ENCODE measurements at places on chromosomes 4 and X. TPM values are rescaled to one million over a fixed set of nuclear protein-coding genes. Genes with fewer than 3 reads are reported as not detected.

DNA sequence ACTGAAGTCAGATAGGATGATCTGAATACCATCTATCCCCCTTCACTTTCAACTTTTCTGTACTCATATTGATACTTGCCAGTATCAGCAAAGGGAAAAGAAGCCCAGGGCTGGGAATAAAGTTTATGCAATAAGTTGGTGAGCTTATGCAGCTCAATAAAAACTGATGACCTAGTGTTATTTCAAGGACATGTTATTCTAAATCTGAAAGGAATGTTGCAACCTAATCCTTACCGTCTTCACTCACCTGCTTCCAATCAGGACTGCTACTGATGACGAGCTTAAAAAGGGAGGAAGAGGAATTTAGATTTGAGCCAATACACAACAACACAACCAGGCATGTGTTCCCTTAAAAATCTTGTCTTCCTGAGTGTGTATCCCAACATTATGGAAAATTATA lies 419.9 kb downstream of the SPRY1 start:
- no peak for DNase-seq

DNA sequence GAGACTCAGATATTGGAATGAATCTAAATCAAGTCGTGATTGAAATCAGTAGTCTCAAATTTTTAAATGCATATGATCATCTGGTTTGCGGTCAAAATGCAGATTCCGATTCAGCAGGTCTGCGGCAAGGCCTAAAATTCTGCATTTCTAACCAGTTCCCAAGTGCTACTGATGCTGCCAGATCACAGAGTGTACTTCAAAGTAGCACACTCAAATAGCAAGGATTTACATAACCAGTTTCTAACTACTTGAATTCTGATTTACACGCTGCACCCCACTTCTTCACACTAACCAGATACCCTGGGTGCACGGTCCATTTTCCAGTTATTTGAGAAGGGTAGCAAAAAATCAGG lies 752 bp downstream of the MBTPS2 start:
- DNase-seq = peak; percentile 27

Gene ASB5
- not detected for total RNA-seq

DNA sequence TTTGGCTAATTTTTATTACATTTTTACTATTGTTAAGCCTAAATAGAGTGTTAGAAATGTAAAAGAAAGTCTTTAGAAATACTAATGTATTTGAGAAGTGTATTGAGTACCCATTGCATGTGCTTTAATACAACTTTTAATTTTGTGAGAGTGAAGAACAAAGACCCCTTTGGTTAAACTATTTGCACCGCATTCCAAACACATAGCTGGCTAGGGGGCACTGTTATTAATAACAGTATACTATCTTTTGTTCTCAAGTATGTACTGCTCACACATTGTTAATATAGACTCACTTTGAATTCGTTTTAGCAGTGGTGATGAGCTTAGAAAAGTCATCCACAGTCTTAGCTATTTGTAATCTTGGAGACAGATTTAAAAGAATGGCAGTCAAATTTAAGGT lies 106.1 kb downstream of the CLDN22 start:
- no peak for DNase-seq

DNA sequence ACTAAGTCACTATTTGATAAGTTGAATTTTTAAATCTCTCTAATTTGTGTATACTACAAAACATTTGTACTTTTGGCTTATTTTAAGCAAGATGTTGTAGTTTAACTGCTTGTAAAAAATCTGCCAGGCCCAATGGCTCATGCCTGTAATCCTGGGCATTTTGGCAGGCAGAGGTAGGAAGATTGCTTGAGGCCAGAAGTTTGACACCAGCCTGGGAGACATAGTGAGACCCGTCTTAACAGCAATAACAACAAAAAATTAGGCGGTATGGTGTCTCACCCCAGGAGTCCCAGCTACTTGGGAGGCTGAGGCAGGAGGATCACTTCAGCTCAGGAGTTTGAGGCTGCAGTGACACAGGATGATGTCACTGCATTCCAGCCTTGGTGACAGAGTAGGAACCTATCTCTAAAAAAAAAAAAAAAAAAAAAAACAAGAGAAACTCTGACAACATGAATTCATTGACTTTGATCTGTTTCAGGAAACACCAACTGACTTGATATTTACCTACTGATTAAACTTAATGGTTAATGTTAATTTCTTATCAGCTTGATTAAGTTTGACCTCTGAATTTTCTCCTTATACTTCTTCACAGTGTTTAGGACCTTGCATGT lies 8.9 kb downstream of the FHIP1A start:
- DNase-seq = no peak

- DNase-seq = no peak
Measured at GRCh38 chrX:123336666-123337065, 152.6 kb downstream of the GRIA3 start.

Gene CCDC110
- total RNA-seq = 0.98 TPM

DNA sequence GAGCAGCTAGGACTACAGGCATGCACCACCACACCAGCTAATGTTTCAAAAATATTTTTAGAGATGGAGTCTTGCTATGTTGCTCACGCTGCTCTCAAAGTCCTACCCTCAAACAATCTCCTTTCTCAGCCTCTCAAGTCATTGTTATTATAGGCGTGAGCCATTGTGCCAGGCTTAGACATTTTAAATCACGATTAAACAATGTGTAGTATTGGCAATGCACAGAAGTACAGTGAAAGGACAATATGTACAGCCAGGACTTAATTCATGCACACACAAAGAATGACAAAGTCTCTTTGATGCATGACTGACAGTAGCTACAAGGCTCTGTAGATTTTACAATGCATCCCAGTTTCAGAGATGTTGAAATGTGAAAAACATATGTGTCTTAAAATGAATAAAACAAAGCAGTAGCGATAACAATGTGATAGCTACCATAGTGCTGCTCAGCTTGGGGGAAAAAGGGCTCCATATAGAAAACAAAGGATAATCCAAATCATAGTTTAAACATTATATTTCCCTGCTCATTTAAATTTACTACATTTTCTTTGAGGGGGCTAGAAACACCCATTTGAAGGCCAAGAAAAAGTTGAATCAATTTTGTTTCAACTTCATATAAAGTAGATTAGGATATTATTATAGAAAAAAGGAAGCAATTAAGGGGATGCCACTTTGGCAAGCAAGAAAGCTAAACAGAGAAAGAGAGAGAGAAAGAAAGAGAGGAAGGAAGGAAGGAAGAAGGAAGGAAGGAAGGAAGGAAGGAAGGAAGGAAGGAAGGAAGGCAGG lies 272.4 kb upstream of the SMIM31 start:
- no peak for DNase-seq

DNA sequence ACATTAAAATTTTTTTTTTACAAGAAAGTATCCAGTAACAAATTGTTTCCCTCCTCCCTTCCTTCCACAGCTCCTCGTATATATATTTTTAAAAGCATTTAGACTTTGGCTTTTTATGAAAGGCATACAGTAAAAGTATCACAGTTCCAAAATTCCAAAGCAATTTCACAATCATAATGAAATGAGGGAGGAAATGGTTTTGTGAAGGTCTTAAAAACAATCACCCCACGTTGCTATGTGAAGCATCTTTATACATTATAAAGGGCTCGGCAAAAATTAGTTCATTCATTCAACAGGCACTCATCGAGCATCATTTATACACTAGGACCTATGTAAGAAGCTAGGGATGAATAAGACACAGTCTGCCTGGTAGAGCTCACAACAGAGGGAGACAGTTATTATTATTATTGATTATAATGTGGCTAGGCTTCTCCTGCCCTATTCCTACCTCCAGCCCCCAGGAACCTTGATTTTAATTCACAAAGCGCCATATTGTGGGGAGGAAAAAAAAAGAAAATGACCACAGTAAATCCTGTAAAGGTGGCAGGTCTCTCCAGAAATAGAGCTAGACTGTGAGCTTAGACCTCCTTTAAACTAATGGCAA lies 239.9 kb downstream of the MAML3 start:
- DNase-seq = no peak

DNA sequence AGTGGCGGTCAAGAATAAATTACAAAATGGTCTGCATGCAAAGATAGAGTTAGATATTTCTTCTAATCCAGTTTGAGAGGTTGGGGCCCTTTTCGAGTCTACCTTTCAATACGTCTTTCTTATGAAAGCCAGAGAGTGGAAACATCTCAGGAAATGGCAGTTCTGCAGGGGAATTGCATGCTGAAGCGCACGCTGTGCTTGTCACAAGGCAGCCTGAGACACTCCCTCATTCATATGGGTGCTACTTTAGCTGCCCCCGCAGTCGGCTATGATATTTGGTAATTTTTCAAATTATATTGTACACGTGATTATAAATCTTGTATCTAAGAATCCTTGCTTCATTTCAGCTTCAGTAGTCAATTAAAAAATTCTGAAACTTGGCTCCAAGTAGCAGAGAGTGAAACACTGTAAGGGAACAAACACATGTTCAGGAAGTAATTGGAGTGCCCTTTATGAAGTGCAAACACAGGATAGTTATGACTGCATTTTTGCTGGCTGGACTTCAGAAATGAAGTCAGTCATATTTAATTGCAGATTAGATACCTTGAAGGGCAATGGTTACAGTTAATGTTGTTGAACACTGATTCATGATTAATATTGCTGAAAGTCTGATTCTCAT lies 145.5 kb upstream of the NAP1L5 start:
- no peak for DNase-seq

DNA sequence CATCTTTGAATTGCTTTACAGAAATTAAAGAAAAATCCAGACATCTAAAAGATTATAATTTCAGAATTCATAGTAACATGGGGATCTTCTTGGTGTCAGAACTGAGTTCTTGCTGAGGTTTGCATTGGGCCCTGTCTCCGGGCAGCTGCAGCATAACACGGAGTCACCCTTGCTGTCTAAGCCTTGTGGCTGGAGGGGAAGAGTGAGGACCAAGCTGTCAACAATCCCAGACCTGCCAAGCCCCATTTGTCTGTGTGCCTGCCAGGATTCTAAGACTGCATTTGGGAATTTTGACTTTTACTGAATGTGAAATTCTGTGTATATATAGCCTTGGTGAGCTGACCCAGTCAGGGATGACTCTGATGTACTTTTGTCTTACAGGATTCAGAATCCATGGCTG lies 25.2 kb upstream of the NAP1L5 start:
- peak; percentile 73 for DNase-seq

DNA sequence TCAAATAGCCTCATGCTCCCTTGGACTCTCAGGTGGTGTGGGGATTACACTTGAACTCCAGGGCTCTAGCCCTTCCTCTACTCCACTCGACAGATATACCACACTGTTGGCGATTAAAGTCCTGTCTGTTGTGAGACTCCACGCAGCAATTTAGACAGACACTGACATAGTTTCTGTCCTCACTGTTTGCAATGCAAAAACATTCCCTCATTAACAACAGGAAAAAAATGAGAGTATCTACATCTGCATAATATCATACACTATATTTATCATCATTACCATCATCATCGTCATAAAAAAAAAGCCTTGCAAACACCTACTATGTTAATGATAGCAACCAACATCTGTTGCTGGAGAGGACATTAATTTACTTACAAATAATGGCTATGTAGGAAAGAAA lies 132.4 kb downstream of the RASL11B start:
- no peak for DNase-seq

Gene XK
- not detected for total RNA-seq

GRCh38 chrX:123348468-123348867 lies 164.4 kb downstream of the GRIA3 start:
- no peak for DNase-seq

GRCh38 chr4:86831262-86832130 lies 17.7 kb downstream of the SLC10A6 start:
- DNase-seq = no peak

Gene USP51
- total RNA-seq = 8.1 TPM

Gene NMU
- total RNA-seq = not detected

DNA sequence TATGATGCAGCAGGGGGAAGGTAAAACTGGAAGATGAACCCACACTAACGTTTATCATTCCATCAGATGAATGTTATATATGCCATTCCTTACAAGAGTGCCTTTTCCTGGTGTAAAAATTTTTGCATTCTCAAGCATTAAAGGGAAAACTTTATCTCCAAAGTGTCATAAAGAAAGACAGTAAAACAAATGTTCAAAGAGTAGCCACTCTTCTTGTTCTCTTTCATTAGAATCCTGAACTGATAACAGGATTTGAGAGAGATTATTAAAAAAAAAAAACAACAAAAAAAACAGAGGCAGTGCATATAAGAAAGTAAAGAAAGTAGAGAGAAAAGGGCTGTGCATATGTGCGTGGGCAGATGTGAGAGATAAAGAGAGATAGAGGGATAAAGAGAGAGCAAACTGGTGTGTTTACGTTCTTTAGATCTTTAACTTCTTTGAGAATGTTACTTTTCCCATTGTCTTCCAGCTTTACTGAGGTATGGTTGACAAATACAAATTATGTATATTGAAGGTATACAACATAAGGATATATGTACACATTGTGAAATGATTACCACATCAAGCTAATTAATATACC lies 275.4 kb downstream of the HS3ST1 start:
- no peak for DNase-seq

- DNase-seq = no peak
Measured at GRCh38 chr4:78671903-78672815, 104.0 kb upstream of the BMP2K start.

Gene MEPE
- total RNA-seq = not detected

GRCh38 chr4:83282049-83282535 lies 2.5 kb downstream of the COQ2 start:
- peak; percentile 72 for DNase-seq

Gene SYN1
- total RNA-seq = 0.61 TPM

Gene HTN3
- total RNA-seq = not detected

DNA sequence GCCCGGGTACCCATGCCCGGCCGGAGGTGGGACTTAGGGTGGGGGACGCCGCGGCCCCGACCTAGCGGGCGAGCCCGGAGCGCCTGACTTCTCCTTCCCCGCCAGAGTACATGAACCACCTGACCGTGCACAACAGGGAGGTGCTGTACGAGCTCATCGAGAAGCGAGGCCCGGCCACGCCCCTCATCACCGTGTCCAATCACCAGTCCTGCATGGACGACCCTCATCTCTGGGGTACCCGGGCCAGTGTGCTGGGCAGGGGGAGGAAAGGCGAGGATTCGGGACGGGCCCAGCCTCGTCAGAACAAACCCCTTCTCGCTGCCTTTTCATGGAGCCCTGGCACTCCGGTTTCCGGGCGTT lies 622 bp downstream of the TAFAZZIN start:
- DNase-seq = peak; percentile 66

DNA sequence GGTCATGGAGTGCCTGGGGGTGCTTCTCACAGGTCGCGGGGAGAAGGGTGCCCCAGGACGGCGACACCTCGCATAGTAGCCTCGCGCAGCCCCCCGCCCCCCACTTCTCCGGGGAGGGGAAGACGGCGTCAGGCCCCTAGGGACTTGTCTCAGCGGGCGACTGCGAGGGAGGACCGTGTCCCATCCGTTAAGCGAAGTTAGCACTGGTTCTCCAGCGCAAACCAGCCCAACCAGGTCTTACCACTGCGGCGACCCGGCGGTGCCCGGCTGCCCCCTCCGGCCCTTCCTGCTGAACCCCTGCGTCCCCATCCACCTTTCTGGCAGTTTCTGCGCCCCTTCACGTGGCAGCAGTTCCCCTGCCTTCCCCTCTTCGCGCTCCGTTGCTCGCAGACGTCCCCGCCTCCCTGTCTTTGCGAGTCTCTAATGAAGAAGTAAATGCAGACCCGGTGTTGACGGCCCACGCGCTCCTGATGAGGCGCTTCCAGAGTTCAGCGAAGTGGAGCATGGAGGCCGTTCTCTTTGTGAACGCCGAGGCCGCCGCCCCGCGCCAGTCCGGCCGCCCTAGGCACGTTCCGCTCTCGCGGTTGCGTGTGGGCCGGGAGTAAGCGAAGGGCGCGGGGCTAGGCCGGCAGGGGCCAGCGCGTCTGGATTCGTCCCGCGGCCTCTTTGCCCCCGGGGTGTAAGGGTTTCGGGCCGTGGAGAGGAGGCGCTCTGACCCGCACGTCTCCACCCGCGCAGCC lies 3.0 kb downstream of the SLIT2 start:
- no peak for DNase-seq

Gene PWWP3B
- not detected for total RNA-seq

- no peak for DNase-seq
Measured at GRCh38 chr4:66017671-66018070, 347.4 kb upstream of the EPHA5 start.

Gene FHDC1
- total RNA-seq = 0.06 TPM

Data from G401 (cell line).